ENCODE measurements at places on chromosomes 11 and 22.

DNA sequence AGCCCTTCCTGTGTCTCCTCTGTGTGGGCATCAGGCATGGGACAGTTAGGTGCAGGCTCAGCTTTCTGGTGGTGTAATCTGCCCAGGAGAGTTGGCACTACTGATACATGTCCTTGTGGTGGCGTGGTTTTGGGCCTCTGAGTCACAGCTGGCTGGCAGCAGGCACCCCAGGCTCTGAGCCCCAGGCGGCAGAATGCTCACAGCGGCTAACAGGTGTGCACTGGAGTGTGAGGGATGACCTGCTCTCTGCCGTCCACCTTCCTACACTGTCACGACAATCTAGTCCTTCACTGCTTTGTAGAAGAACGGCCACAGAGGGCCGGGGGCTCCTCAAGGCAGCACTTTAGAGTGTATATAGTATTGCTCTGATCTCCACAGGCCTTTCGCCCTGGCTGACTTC, 100.3 kb upstream of the PITPNB start:
- peak; percentile 0 for DNase-seq

DNA sequence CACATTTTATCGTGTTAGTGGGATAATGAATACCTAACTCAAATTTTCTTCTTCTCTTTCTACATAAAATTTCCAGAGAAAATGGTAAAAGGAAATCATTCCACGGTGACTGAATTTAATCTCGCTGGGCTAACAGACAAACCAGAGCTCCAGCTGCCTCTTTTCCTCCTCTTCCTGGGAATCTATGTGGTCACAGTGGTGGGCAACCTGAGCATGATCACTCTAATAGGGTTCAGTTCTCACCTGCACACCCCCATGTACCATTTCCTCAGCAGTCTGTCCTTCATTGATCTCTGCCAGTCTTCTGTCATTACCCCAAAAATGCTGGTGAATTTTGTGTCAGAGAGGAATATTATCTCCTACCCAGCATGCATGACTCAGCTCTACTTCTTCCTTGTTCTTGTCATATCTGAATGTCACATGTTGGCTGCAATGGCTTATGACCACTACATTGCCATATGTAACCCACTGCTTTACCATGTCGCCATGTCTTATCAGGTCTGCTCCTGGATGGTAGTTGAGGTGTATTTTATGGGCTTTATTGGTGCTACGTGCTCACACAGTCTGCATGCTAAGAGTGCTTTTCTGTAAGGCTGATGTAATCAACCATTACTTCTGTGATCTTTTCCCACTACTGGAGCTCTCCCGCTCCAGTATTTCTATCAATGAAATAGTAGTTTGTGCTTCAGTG, 24.1 kb downstream of the OR10D3 start:
- no peak for DNase-seq

DNA sequence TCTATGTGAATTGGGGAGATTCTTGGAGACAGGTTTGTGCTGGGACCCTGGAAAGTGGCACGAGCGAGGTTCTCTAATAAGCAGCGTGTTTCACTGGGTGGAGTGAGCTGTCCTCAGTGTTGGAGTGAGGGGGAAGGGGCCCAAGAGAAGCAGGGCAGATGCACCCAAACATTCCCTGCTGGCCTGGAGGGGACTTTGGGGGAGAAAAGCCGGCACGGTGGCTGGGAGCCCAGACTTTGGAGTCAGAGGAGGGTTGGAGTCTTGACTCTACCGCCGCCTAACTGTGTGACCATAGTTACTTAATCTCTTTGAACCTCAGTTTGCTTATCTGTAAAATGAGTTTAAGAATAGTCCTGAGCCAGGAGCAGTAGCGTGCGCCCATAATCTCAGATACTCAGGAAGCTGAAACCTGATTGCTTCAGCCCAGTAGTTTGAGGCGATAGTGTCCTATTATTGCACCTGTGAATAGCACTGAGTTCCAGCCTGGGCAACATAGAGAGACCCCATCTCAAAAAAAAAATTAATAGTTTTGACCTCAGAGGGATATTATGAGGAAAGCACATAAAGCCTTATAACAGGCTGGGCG, 614 bp downstream of the NR1H3 start:
- no peak for DNase-seq

DNA sequence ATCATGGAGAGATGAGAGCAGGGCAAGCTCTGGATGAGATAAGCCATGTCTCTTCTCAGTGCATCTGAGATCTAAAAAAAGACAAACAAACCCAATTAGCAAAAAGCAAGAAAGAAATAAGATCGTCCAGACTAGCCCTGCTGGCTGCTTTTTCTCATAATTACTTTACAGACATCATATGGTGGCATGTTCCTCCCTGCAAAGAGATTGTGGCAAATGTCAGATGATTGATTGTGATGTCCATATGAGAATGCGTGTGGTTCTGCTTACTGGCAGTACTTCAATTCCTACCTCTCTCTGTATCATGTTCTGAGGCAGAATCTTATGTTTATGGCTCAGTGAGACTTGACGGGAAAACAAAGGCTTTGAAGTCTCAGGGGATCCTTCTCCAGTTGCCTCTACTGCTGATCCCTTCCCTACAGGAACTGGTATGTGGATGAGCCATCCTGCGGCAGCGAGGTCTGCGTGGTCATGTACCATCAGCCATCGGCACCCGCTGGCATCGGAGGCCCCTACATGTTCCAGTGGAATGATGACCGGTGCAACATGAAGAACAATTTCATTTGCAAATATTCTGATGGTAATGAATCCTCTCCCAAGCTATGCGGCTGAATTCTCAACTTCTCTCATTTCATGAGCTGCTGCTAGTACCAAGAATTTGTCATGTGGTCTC, 8.8 kb downstream of the LAYN start:
- no peak for DNase-seq

DNA sequence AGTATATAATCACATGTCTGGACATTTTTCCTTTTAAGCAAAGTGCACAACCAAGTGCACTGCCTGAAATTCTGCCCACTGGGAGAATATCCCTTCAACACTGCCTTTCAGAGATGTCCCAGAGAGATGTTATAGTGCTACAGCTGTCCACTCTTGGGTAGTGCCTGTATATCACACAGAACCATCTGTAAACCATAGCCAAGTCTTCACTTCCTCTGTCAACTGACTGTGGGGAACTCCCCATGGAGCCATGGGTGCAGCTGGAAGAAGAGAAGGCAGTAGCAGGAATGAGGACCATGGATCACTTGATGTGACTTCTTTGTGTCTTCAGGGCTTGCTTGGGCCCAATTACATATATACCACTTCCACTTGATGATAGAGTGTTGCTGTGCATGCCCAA, 44.6 kb upstream of the LIN7C start:
- DNase-seq = no peak

GRCh38 chr22:28441720-28442263, 237.8 kb downstream of the TTC28 start:
- no peak for DNase-seq

GRCh38 chr22:43225609-43226008, 38.7 kb upstream of the TTLL12 start:
- DNase-seq = no peak

GRCh38 chr11:16408619-16409018, 52.3 kb upstream of the SOX6 start:
- no peak for DNase-seq

- no peak for DNase-seq
These were observed 120.3 kb upstream of the B3GAT1 start for GRCh38 chr11:134532131-134532920.

GRCh38 chr22:23862103-23862502, 4.4 kb downstream of the SLC2A11 start:
- peak; percentile 15 for DNase-seq

DNA sequence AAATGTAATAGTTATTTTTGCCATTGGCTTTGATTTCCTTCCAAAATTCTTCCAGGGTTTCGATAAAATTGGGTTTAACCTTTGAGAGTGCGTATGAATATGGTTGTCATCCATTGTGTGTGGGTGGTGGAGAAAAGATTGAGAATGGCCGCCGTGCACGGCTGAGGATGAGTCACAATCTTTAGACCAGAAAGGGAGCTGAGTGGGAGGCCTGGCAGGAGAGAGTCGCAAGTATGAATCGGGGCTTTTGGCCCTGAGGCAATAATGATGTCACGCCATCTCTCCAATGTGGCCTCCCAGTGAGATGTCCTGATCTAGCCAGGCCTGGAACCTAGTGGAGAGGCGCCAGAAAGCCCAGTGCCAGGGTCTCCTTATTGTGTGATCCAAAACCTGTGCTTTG, 33.1 kb upstream of the SMPD1 start:
- no peak for DNase-seq

GRCh38 chr22:22746963-22747933, 102.8 kb downstream of the GGTLC2 start:
- DNase-seq = no peak

- peak; percentile 35 for DNase-seq
These were observed 5.4 kb upstream of the FTH1 start for GRCh38 chr11:61972672-61973475.

GRCh38 chr11:119692540-119692820, 36.5 kb downstream of the NECTIN1 start:
- DNase-seq = no peak

- no peak for DNase-seq
These were observed 74.4 kb downstream of the NFAM1 start for GRCh38 chr22:42357634-42358296.

DNA sequence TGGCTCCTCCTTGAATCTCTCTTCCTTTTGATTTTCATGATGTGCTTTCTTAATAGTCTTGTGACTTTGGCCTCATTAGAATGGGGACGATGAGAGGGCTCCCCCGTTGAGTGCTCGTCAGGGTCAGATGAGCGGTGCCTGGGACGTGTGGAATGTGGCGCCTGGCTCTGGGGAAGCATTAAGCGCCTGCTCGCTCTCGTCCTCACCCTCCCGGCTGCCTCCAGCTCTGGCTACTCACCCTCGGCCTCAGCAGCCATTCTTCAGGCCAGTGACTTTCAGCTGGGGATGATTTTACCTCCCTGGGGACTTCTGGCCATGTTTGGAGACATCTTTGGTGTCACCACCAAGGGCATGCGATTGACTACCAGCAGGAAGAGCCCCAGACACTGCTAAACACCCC, 69.7 kb downstream of the RPS6KA4 start:
- DNase-seq = no peak

DNA sequence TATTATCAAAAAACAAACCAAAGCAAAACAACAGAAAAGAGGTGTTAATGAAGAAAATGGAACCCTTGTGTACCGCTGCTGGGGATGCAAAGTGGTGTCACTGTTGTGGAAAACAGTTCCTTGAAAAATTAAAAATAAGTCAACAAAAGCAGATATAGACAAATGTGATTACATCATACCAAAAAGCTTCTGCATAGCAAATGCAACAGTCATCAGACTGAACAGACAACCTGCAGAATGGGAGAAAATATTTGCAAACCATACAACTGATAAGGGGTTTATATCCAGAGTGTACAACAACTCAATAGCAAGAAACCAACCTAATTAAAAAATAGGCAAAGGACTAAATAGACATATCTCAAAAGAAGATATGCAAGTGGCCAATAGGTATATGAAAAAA, 22.9 kb upstream of the CARS1 start:
- no peak for DNase-seq

DNA sequence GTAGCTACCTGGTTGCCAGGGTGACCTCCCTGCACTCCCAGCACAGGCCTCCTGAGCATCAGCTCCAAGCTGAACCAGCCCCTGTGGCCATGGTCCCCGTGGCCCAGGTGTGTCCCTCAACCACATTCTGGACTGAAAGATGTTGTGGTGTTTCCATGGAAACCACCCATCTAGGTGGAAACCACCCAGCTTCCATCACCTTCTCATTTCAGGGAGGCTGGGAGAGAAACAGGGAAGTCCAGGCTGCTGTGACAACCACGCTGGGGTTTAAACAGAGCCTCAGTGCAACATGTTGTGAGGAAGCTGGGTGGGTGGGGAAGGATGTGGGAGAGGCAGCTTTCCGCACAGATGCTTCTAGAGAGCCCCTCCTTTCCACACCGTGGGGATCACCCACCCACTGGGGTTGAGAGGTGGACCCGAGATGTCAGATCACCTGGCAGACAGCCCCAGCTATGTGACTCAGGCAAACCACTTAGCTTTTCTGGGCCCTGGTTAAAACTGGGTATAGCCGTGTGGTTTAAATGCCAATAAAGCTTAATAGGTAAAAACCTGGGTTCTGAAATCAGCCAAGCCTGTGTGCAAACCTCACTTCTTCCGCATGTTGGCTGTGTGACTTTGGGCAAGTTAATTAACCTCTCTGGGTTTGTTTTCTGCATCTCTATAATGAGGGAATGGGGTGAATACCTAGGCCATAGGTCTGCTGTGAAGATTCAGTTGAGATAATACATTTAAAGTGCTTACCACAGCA, 46.4 kb downstream of the CD82 start:
- no peak for DNase-seq

DNA sequence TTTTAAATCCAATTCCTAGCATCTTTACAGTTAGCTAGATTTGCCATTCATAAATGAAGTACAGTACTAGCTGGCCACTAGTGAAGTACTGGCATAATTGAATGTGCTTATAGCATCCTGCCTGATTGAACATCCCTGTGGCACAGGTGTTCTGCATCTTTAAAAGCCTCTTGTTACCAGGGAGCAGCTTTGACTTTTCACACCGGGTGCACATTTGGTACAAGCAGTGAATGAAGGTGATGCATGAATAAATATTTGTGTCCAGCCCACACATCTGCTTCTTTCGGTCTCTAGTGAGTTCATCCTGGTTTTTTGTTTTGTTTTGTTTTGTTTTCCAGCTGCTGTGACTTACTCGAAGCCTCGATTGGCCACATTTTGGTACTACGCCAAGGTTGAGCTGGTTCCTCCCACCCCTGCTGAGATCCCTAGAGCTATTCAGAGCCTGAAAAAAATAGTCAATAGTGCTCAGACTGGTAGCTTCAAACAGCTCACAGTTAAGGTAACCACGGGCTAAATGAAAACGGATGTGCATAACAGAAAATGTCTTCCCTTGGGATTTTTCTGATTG, 5.3 kb downstream of the ATP5MG start:
- peak; percentile 97 for DNase-seq

GRCh38 chr11:39617971-39618370, 1841.5 kb downstream of the LRRC4C start:
- DNase-seq = no peak

- no peak for DNase-seq
These were observed 9.8 kb downstream of the HDHD5 start for GRCh38 chr22:17149076-17149815.

DNA sequence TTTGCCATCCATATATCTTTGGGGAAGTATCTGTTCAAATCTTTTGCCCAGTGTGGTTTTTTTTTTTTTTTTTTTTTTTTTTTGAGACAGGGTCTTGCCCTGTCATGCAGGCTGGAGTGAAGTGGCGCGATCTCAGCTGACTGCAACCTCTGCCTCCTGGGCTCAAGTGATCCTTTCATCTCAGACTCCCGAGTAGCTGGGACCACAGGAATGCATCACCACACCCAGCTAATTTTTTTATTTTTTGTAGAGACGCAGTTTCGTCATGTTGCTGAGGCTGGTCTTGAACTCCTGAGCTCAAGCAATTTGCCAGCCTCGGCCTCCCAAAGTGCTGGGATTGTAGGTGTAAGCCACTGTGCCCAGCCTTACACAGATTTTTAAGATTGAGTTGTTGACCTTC, 4.8 kb upstream of the FAM118A start:
- DNase-seq = peak; percentile 20

DNA sequence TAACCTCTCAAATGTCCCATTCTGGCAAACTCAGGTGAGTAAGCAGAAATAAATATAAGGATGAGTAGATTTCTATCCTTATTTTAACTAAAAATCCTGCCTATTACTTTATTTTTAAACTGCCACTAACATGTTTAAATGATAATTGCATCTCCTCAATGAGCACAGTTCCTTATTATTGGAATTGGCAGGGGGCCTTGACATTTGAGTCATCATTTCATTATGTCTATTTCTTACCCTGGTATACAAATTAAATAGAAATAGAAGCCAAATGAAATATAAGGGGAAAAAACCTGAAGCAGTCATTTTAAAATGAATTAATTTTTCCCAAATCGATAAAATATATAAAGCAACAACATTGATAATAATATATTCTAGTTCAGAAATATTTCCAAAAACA, 81.2 kb downstream of the GUCY1A2 start:
- no peak for DNase-seq

All from DMS79 (cell line).